ENCODE measurements at places on chromosomes 3 and 15.
A peak's percentile ranks its signal among the peaks of the same experiment; 100 is the strongest.

GRCh38 chr3:156509189-156510174 is 45.4 kb downstream of the SSR3 start:
- no peak for DNase-seq

DNA sequence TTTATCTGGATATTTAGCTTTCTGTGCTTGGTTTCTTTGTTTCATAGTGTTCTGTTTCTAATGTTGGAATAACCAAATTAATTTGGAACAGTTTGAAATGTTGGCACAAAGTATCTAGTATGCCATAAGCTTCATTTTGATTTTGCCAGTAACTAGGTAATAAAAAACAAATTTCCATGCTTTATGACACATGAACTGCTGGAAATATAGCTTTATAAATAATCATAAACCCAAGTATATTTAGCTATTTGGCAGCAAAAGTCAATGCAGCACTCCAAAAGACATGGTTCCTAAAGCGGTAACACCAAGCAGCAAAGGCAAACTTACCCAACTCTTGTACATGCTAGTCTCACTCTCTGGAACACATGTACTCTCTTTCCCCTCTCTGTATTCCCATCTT is 106.0 kb upstream of the CCNL1 start:
- no peak for DNase-seq

DNA sequence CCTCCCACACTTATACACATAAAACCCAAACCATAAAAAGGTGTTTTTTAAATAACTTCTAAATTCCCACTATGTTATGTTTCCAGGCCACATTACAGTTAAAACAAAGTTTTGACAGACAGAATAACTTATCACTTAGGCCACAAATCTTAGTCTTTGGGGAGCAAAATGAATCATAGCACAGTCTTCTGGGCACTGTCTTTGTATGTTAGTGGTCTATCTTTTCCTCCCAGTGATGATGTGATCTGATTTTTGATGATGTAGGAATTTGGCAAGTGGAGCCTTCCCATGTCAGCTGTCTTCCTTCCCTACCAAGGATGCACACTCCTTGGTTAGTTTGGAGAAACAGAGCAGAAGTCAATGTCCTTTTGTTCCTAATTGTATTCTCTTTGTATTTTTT is 67.3 kb downstream of the THSD4 start:
- no peak for DNase-seq

GRCh38 chr3:47098910-47099309 is 65.0 kb downstream of the SETD2 start:
- DNase-seq, result no peak

DNA sequence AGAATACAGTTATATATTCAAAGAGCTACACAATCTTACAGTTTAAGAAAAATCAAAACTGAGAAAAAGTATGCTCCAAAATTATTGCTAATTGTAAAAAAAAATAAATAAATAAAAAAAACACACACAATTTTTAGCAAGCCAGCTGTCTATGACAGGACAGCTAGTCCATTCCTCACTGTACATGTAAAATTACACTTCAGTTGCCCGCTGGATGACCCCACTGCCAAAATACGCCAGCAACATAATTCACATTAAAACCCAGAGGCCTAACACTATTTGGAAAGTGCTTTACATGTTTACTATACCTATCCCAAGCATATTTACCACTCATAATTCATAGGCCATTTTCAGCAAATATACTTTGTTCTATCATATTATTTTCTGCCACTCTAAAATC is 5.8 kb downstream of the MYO9A start:
- DNase-seq, result no peak

DNA sequence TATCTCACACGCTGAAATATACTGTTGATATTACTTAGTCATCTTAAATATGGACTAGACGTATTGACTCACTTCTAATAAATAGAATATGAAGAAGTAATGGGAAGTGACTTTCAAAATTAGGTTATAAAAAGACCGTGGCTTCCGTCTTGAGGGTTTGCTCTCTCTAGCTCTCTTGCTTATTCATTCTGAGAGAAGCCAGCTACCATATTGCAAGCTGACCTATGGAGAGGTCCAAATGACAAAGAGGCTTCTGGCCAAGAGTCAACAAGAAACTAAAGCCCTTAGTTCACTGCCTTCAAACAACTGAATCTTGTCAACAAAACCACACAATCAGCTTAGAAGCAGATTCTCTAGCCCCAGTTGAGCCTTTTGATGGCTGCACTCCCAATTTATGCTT is 46.1 kb downstream of the SLC9C1 start:
- no peak for DNase-seq

DNA sequence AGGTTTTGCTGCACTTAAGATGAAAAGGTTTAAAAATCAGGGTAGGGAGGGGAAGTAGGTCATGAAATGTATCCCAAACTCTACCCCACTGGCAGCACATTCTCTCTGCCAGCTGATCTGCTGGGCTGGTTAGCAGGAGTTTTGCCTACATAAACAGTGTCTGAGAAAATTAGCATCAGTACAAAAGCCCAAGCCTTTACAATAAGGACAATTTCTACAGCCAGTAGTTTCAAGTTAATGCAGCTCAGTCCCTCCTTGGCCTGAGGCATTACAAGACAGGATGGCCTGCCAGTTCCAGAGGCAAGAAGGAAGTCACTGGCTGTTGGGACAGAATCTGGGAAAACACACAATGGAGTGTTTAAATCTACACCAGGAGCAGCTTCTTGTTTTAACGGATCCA is 32.8 kb downstream of the NCEH1 start:
- no peak for DNase-seq

DNA sequence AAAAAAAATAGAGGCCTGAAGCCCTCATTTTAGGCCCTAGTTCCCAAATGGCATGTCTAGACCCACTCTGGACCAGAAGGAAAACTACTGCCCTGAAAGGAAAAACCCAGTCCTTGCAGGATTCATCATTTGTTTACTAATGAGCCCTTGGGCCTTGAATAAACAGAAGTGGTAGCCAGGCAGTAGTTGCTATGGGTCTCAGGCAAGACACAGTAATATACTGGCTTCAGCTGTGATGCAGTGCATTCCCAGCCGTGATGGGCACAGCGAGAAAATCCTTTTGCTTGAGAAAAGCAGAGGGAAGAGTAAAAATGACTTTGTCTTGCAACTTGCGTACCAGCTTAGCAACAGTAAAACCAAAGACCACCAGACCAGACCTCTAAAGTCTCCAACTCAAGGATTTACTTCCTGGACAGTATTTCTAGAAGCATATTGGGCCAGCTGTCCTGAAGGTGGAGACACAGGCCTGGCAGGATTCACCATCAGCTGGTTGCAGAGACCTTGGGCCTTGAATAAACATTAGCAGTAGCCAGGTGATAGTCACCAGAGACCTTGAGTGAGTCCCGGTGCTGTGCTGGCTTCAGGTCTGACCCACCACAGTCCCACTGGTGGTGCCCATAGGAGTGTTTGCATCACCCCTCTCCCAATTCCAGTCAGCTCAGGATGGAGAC is 208.3 kb upstream of the SLITRK3 start:
- no peak for DNase-seq

- DNase-seq, result no peak
Observed at GRCh38 chr3:184237211-184237610, 7.8 kb downstream of the VWA5B2 start.

DNA sequence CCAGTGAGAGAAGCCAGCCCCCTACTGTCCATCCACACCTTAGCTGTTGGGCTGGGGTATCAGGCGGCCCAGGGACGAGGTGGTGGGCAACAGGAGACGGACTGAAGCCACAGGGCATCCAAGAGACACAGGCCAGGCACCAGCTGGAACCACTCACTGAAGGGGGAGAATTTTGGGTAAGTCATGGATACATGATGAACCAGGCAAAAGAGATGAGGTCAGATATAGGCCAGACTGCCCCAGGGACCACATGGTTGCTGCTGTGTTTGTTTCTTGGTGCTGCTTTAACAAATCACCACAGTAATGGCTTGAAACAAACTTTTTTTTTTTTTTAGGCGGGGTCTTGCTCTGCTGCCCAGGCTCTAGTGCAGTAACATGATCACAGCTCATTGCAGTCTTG is 66.4 kb downstream of the SEMA5B start:
- DNase-seq, result no peak

DNA sequence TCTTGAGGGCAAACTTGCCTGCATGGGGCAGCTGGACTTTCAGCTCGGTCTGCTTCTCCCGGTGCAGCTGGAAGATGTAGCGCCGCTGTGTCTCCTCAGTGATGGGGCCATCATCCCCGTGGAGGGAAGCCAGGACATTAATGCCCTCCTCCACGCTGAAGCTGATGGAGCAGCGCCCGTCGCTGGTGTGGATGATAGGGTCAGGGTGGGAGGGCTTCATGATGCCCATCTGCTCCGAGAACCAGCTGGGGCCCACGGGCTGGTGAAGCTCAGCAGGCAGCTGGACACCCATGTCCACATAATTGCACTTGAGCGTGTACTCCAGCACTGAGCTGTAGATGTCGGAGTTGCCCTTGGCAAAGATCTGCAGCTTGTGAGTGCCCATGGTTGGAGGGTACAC is 46.9 kb downstream of the KY start:
- DNase-seq, result no peak

- no peak for DNase-seq
Observed at GRCh38 chr15:60758961-60759729, 280.2 kb upstream of the ICE2 start.

DNA sequence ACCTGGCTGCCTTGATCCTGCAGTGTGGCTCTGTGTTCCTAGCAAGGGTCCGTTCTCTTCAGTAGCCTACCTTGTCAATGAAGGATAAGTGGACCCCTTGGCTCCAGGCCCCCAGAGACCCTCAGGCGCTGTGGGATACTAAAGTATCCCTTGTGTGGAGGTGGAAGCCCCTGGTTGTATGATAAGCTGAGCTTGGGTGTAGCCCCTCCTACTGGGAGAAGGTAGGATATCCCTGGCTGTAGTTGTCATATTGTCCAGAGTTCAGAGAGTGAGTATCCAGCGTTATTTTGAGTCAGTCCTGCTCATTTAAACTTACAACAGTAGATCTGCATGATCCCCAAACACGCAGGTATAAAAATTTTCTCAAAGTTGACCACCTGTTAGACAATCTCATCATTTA is 496.8 kb downstream of the CNTN4 start:
- no peak for DNase-seq

DNA sequence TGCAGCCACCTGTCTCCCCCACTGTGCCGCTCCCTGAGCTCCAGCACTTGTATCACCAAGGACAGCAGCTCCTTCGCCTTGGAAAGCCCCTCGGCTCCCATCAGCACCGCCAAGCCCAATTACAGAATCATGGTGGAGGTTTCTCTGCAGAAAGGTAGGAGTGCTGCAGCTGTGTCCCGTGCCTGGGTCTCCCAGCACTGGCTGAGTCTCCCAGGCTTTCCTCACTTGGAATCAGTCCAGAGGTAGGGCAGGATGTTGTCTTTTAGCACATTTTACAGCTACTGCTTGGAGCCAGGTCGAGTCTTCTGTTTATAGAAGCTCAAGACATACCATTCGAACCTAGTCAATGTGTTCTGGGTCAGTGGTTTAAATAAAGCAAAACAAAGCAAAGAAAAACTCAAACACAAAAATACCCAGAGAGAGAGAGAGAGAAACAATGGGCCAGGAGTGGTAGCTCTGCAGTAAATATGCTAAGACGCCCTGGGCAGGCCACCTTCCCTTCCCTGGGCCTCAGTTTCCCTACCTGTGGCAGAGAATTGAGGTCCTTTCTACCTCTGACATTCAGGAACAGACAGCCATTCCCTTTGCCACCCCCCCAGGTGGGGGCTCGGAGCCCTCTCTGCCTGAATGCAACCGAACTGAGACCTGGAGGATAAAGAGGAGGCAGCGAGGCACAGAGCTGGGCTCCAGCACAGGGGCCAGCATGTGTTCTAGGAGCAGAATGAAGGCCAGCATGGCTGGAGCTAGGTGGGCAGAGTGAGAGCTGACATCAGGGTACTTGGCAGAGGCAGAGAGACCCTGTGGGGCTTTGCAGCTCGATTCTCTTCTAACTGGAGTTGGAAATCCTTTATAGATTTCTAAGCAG is 44.1 kb downstream of the STARD5 start:
- no peak for DNase-seq

GRCh38 chr3:10715886-10716285 is 100.1 kb upstream of the SLC6A11 start:
- no peak for DNase-seq

GRCh38 chr3:154614601-154615000 is 184.6 kb upstream of the GPR149 start:
- DNase-seq, result no peak

DNA sequence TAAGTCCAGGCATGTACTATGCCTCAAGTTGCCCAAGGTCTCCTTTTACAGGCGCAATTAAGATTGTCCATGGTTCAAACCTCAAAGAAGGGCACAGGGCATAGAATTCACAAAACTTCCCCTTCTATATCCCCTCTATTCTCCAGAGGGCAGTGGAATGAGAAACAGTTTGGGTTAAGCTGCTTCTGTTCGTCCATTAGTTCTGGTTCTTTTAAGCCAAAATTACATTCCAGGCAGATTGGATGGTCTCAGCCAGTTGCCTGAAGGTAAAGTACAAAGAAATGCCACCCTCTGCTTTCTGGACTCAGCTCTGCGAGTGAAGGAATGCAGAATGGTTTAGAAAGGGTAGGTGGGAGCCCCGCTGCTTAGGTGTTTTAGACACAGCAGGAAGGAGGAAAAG is 200.7 kb downstream of the GREM1 start:
- no peak for DNase-seq

GRCh38 chr3:109804697-109805096 is 467.4 kb upstream of the DPPA4 start:
- DNase-seq, result no peak

GRCh38 chr3:110528305-110529121 is 543.1 kb upstream of the NECTIN3 start:
- no peak for DNase-seq

DNA sequence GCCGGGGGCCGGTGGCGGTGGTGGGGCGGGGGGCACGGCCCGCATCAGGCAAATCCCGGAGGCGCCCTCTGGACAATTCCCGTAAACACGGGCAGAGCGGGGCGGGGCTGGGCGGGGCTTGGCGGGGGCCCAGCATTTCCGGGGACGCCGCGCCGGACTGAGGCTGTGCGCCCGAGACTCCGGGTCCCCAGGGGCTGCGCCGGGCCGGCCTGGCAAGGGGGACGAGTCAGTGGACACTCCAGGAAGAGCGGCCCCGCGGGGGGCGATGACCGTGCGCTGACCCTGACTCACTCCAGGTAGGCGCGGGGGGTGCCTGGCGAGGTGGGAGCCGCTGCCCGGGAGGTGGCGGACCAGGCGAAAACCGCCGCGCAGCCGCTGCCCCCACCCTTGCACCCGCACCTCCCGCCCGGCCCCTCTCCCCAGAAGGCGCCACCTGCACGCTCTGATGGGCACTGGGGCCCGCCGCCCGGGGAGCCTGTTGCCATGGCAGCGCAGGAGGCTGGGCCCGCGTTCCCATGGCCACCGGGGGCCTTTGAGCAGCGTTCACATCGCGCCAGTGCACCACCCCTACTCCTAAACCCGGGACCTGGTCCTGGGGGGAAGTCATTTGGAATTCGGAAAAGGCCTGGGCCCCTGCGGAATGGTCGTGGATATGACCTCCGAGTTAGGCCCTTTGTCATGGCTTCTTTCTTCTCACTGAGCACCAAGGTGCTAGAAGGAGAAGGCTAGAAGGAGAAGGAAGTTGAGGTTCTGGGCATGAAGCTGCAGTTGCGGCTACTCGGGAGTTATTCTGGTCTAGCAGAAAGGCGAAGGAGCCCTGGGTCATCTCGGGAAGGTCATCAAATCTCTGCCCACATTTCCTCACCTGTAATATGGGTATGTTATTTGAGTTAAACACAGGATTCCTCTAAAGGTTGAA is 16.1 kb upstream of the SEMA4B start:
- peak; percentile 23 for DNase-seq

All from T-helper 22 cell (primary cell).